ENCODE measurements at places on chromosomes 1 and 21.

DNA sequence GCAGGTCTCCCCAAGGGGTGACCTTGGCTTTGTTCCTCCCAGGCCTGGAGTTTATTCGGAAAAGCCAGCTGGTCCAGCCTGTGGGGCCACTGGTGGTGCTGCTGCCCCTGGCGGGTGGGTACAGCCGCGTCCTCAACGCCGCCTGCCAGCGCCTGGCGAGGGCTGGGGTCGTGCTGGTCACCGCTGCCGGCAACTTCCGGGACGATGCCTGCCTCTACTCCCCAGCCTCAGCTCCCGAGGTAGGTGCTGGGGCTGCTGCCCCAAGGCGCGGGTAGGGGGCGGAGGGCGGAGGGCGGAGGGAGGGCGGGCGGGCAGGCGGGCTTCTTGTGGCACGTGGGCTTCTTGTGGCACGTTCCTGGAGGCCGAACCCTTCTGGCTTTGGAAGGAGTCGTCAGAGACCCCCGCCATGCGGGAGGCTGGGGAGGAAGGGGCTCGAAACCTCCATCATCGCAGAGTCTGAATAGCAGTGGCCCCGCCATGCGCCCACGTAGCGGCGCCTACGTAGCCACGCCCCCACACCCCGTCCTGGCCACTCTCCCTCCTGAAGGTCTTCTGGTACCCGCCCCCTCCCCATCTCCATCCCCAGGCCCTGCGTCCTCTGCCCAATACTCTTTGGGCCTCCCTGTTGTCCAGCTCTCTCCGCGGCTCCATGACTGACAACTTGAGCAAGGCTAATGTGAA lies 16.7 kb downstream of the PCSK9 start:
- H3K4me1 ChIP-seq, result no peaks in the 10 kb centered on the region
- H3K27me3 ChIP-seq, result no peaks in the 10 kb centered on the region
- DNase-seq, result no peak
- H3K4me3 ChIP-seq, result no peak overlapping the region

GRCh38 chr1:226862890-226863289 lies 7.5 kb upstream of the PSEN2 start:
- DNase-seq, result no peak
- no peaks in the 10 kb centered on the region for H3K36me3 ChIP-seq
- no peak overlapping the region for H3K27ac ChIP-seq
- H3K27me3 ChIP-seq, result no peaks in the 10 kb centered on the region
- H3K4me1 ChIP-seq, result no peaks in the 10 kb centered on the region
- no peak overlapping the region for H3K4me3 ChIP-seq

GRCh38 chr1:60170709-60171108 lies 97.1 kb upstream of the C1orf87 start:
- DNase-seq, result no peak
- no peaks in the 10 kb centered on the region for H3K27me3 ChIP-seq
- no peaks in the 10 kb centered on the region for H3K4me1 ChIP-seq
- no peak overlapping the region for H3K4me3 ChIP-seq
- no peak overlapping the region for H3K27ac ChIP-seq
- H3K36me3 ChIP-seq, result no peaks in the 10 kb centered on the region

GRCh38 chr1:96473791-96474434 lies 247.7 kb upstream of the PTBP2 start:
- no peak overlapping the region for H3K4me3 ChIP-seq
- no peak for DNase-seq
- H3K36me3 ChIP-seq, result no peaks in the 10 kb centered on the region

- no peaks in the 10 kb centered on the region for H3K36me3 ChIP-seq
- no peaks in the 10 kb centered on the region for H3K27me3 ChIP-seq
- no peak overlapping the region for H3K4me3 ChIP-seq
- H3K27ac ChIP-seq, result no peak overlapping the region
Observed at GRCh38 chr1:7136166-7136953, 351.1 kb downstream of the CAMTA1 start.

GRCh38 chr1:108572182-108572581 lies 12.3 kb downstream of the EEIG2 start:
- no peak overlapping the region for H3K27ac ChIP-seq
- H3K4me1 ChIP-seq, result no peaks in the 10 kb centered on the region
- H3K36me3 ChIP-seq, result peaks cover 2% of the 10 kb centered on the region
- DNase-seq, result no peak
- no peak overlapping the region for H3K4me3 ChIP-seq

GRCh38 chr1:4272568-4272967 lies 372.5 kb upstream of the C1orf174 start:
- H3K36me3 ChIP-seq, result no peaks in the 10 kb centered on the region
- DNase-seq, result no peak
- peaks cover 5% of the 10 kb centered on the region for H3K27me3 ChIP-seq

GRCh38 chr1:37234941-37235418 lies 200.7 kb upstream of the GRIK3 start:
- H3K4me3 ChIP-seq, result no peak overlapping the region
- H3K27ac ChIP-seq, result no peak overlapping the region
- DNase-seq, result no peak
- no peaks in the 10 kb centered on the region for H3K27me3 ChIP-seq
- no peaks in the 10 kb centered on the region for H3K36me3 ChIP-seq

GRCh38 chr1:237041461-237041794 lies 556 bp upstream of the RYR2 start:
- peaks cover 9% of the 10 kb centered on the region for H3K27me3 ChIP-seq
- peaks cover 7% of the 10 kb centered on the region for H3K4me1 ChIP-seq
- H3K36me3 ChIP-seq, result no peaks in the 10 kb centered on the region

DNA sequence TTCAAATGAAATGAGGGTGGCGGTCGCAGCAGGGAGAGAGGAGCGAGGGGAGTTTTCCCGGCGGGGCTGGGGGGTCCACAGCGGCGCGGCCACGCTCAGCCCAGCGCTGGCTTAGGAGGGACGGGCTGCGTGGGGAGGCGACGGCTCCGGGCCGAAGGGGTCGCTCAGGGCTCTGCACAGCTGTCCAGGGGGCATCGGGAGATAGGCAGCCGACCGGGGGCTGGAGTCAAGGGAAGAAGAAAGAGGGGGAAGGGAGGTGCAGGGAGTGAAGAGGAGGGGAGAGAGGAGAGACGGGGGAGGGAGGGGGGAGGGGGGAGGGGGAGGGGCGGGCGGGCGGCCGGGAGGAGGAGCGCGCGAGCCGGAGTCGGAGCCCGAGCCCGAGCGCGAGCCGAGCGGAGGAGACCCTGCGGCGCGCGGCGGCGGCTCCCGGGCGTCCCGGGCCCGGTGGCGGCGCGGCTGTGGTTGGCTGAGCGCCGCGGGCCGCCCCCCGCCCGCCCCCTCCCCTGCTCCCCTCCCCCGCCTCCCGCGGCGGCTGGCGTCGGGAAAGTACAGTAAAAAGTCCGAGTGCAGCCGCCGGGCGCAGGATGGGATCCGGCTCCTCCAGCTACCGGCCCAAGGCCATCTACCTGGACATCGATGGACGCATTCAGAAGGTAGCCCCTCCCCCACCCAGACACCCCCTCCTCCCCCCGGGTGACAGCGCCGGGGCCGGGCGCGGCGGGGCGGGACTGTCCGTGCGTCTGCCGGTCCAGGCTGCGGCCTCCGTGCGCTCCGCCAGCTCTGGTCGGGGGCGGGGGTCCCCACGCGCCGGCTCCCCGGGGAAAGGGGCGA lies at the start of gene PDE9A:
Gene PDE9A (plus strand): TSS at position 391 of the 831 bp plus-strand sequence. CDS start 194 bp downstream, at position 585.
- no peak within 1 kb of the TSS for H3K27ac ChIP-seq
- H3K36me3 ChIP-seq, result no peaks in the 10 kb centered on the region
- peak within 1 kb of the TSS; percentile 27 for H3K4me3 ChIP-seq
- DNase-seq, result peak; percentile 80

GRCh38 chr1:48853006-48853405 lies 76.3 kb upstream of the BEND5 start:
- H3K4me1 ChIP-seq, result no peaks in the 10 kb centered on the region
- H3K27me3 ChIP-seq, result no peaks in the 10 kb centered on the region
- DNase-seq, result no peak
- no peak overlapping the region for H3K27ac ChIP-seq

GRCh38 chr1:110185181-110185580 lies 24.9 kb upstream of the KCNC4 start:
- no peaks in the 10 kb centered on the region for H3K36me3 ChIP-seq
- no peak for DNase-seq
- H3K27ac ChIP-seq, result no peak overlapping the region
- peaks cover 24% of the 10 kb centered on the region for H3K27me3 ChIP-seq
- no peak overlapping the region for H3K4me3 ChIP-seq

- H3K4me1 ChIP-seq, result no peaks in the 10 kb centered on the region
- peaks cover 13% of the 10 kb centered on the region for H3K36me3 ChIP-seq
- H3K27me3 ChIP-seq, result no peaks in the 10 kb centered on the region
- H3K27ac ChIP-seq, result no peak overlapping the region
Observed at GRCh38 chr1:51287966-51288365, 42.4 kb downstream of the TTC39A start.

DNA sequence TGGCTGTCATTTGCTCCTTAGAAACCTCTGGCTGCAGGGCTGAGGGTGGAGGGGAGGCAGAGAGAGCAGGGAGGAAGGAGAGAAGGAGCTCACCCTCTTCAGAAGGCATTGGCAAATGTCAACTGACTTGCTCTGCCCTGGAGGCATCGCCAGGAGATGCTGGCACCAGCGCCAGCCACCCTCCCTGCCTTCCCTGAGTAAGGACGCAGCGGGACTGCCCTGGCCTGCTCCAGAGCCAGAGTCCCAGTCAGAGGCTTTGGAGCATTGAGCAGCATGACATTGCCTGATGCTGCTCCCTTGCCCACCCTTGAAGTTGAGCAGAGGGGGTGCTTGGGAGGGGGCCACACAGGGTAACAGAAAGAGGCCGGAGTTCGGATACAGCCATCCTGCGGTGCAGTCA lies 62.3 kb downstream of the DISP3 start:
- H3K27ac ChIP-seq, result no peak overlapping the region
- no peak for DNase-seq
- peaks cover 5% of the 10 kb centered on the region for H3K27me3 ChIP-seq
- H3K36me3 ChIP-seq, result no peaks in the 10 kb centered on the region
- H3K4me3 ChIP-seq, result no peak overlapping the region

- no peaks in the 10 kb centered on the region for H3K4me1 ChIP-seq
- H3K27me3 ChIP-seq, result peaks cover 10% of the 10 kb centered on the region
- H3K27ac ChIP-seq, result peak overlapping the region; percentile 80
- H3K36me3 ChIP-seq, result no peaks in the 10 kb centered on the region
- no peak overlapping the region for H3K4me3 ChIP-seq
- DNase-seq, result peak; percentile 95
Observed at GRCh38 chr1:203202431-203203245, 16.1 kb upstream of the CHI3L1 start.

GRCh38 chr1:65068202-65069010 lies 79.6 kb upstream of the AK4 start:
- no peaks in the 10 kb centered on the region for H3K4me1 ChIP-seq
- H3K36me3 ChIP-seq, result no peaks in the 10 kb centered on the region
- H3K27me3 ChIP-seq, result no peaks in the 10 kb centered on the region
- H3K27ac ChIP-seq, result peak overlapping the region; percentile 96
- peak; percentile 80 for DNase-seq

DNA sequence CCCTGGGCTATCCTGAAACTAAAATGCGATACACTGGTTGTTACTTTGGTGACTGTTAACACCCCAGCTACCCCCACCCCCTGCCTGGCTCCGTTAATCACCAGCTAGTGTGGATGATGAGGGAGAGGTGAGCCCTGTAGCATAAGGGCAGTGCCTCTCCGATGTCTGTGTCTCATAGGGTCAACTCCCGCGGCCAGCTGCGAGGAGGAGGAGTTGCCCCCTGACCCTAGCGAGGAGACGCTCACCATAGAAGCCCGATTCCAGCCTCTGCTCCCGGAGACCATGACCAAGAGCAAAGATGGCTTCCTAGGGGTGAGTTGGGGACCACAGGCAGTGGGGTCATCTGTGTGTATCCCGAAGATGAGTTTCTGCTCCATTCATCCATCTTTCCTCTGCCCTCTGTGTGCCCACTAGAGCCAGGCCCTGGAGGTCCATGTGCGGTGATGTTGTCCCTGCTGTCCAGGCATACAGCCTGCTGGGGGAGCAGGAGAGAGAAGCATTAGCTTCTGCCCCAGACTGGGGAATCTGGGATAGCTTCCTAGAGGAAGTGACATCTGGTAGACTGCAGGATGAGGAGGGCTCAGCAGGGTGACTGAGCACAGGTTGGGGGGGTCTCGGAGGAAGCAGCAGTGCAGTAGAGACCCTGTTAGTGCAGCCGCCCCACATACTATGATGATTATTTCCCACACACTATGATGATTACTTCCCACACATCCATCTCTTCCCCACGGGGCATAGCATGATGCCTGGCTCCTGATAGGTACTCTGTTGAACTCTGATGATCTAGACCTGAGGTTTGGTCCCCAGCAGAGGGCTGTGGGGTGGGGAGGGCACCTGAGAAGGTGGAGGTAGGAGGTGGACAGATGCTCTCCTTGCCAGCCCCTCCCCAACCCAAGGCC lies 5.2 kb downstream of the SELENON start:
- peaks cover 16% of the 10 kb centered on the region for H3K4me1 ChIP-seq
- no peak for DNase-seq
- H3K27me3 ChIP-seq, result no peaks in the 10 kb centered on the region
- peaks cover 5% of the 10 kb centered on the region for H3K36me3 ChIP-seq
- no peak overlapping the region for H3K27ac ChIP-seq
- no peak overlapping the region for H3K4me3 ChIP-seq

- no peaks in the 10 kb centered on the region for H3K36me3 ChIP-seq
- H3K27me3 ChIP-seq, result no peaks in the 10 kb centered on the region
- H3K27ac ChIP-seq, result no peak overlapping the region
- no peak overlapping the region for H3K4me3 ChIP-seq
- DNase-seq, result no peak
Observed at GRCh38 chr1:87495870-87496269, 167.2 kb downstream of the LMO4 start.

- H3K27ac ChIP-seq, result no peak overlapping the region
- H3K4me3 ChIP-seq, result no peak overlapping the region
- no peaks in the 10 kb centered on the region for H3K27me3 ChIP-seq
- DNase-seq, result peak; percentile 64
Observed at GRCh38 chr21:41631564-41632461, 123.9 kb upstream of the TMPRSS2 start.

DNA sequence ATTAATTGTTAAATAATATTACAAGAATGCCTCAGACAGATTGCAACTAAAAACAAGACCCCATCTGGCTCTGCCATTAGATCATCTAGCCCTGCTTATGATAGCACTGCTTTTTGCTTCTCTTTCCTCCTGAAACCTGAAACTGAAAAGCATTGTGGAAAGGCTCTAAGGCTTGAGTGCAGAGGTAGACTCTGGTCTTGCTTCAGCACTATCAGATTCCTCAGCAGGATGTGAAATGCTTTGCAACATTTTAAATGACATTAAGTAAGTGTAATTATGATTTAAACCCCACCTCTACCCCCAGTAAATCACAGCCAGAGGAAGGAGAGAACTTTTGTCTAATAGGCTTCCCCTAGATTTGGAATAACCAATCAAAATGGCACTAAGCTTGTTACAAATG lies 32.9 kb downstream of the PHC2 start:
- H3K27me3 ChIP-seq, result no peaks in the 10 kb centered on the region
- no peak for DNase-seq
- no peaks in the 10 kb centered on the region for H3K36me3 ChIP-seq
- H3K4me1 ChIP-seq, result peaks cover 18% of the 10 kb centered on the region
- H3K4me3 ChIP-seq, result no peak overlapping the region

DNA sequence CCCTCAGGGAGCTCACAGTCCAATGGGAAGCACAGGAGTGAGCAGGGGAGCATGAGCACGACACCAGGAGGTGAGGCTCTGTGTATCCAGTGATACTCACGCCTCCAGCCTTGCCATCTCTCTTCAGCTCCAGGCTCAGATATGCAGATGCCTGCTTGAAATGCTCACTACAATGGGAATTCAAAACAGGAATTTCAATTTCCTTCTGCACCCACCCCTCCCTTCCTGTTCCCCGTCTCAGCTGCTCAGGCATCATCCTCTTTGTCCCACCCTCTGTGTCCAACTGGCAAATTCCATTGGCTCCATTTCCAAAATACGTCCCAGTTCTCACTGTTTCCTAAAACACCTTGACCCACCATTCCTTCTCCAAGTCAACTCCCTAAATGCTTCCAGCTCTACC lies 58.9 kb downstream of the FBXO2 start:
- no peak overlapping the region for H3K4me3 ChIP-seq
- no peaks in the 10 kb centered on the region for H3K27me3 ChIP-seq
- H3K36me3 ChIP-seq, result no peaks in the 10 kb centered on the region
- DNase-seq, result no peak

- no peaks in the 10 kb centered on the region for H3K27me3 ChIP-seq
- H3K27ac ChIP-seq, result no peak overlapping the region
- peaks cover 8% of the 10 kb centered on the region for H3K4me1 ChIP-seq
Observed at GRCh38 chr1:204414016-204414415, 2.4 kb upstream of the PPP1R15B start.

Data from lung (tissue), 17 donors.